ENCODE measurements at places on chromosomes 6 and 20.

- DNase-seq: no peak
Measured at GRCh38 chr6:149211046-149211571, 106.4 kb upstream of the TAB2 start.

GRCh38 chr6:28553384-28553985, 27.8 kb downstream of the GPX5 start:
- no peak for DNase-seq

GRCh38 chr6:31568537-31568961, 3.5 kb upstream of the LTA start:
- DNase-seq: no peak

GRCh38 chr6:159862103-159862502, 28.7 kb upstream of the MAS1 start:
- DNase-seq: no peak

GRCh38 chr6:110528930-110529325, 52.5 kb upstream of the SLC22A16 start:
- no peak for DNase-seq

DNA sequence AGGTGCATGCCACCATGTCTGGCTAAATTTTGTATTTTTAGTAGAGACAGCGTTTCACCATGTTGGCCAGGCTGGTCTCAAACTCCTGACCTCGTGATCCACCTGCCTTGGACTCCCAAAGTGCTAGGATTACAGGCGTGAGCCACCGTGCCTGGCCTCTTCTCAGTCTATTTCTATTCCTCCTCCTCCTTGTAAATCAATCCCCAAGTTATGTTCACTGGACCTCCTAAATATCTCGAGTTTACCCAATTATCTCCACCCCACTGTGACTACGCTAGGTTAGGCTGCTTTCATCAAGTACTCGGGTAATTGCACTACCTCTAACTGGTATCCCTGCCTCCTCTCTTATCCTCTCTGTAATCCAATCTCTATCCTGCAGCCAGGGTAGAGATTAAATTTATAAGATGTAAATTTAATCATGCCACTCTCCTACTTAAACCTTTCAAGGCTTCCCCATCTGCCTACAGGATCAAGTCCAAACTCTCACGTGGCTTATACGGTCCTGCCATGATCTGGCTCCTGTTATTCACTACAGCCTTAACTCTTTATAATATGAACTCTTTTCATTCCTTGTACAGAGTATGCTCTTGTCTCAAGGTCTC, 837 bp upstream of the MAD2L1BP start:
- DNase-seq: no peak

DNA sequence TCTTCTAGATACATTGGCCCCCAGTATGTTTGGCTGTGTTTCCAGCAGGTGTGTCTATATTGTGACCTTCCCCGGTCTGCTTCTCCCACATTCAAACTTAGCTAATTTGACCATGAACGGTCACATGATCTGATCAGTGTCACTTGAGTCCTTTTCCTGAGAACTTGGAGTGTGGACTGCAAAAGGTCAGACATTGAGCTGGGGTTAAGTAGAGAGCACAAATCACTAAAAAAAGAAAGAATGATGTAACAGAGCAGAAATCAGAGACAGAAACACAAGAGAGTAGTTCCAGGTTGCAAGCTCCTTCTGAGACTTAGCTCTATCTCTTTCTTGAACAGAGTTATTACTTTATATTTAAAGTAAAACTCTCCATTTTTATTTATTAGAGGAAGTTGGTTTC, 733.9 kb downstream of the CBLN4 start:
- DNase-seq: no peak

GRCh38 chr20:63577317-63577894, 3.4 kb upstream of the HELZ2 start:
- DNase-seq: no peak

- no peak for DNase-seq
Measured at GRCh38 chr6:125886914-125887313, 69.7 kb upstream of the HINT3 start.

DNA sequence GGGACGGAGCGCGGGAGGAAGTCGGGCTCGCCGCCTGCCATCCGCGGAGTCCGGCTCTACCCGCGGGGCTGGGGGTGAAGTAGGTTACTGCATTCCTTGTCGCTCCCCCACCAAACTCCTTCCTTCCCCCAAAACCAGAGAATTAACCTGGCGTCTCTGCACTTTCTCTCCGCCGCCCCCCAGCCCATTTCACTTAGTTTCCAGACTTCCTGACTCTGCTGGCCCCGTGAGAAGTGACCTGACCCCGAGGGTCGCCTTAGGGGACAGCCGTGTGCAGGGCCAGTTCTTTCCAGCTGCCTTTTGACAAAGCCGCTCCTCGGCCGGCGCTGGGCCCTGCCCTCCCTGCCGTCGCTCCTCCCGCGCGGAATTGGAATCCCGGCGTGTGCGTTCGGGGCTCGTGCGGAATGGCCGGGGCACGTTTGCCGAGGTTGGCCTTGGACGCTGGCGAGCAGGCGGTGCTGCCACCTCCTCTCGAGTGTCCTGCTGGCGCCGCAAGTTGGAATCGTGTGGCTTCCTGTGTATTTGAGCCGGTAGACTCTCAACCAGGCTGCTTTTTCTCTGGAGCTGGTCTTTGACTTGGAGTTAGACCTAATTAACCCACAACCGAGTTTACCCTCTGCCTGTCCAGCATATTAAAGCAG, 650 bp downstream of the DCBLD1 start:
- no peak for DNase-seq

DNA sequence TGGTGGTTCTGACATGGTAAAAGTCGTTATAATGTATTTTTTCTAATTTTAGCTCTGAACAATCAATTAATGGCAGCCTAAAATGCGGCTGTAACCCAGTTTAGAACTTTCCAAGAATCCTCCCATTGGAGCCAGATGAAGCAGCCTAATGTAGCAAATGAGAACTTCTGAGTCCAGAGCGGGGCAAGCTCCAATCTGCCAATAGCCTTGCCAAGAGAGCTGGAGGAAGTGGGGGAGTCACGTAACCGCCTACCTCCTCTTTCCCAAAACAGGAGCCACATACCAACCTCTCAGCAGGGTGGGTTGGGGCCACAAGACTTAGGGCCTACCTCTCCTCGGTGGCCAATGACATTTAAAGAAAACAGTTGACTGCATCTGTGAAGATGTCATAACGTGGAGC, 230.6 kb downstream of the SOD2 start:
- no peak for DNase-seq

DNA sequence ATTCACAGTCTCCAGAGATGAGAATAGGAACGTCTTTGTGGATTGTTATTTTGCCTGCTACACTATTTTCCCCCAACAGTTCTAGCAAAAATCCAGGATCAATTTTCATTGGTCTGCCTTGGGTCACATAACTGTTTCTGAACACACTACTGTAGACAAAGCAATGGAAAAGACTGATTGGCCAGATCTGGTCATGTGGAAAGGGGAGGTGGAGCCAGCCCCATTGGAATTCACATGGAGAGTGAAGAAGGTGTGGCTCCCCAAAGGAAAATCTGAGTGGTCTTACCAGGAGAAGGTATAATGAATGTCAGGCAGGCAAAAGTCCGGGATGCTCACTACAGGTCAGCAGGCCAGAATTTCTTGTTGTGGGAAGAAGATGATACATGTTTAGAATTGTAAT, 9.5 kb upstream of the TP53RK start:
- DNase-seq: no peak

DNA sequence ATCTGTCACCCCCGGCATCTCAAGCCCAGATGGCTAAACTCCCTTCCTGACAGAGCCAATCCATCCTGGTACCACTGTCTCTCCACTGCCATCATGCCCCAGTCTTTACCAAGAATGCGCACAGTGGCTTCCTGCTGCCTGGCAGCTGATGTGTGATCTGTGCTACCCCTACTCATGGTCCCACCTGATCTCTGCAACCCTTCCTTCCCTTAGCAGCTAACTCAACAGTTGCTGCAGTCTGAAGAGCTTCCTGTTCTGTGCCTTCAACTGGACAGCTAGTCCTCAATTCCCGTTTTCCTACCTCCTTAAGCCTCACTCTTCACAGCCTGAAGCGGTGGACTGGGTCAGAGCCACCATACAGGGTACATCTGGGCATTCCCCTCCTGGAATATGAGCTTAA, 7.6 kb upstream of the FAM83C start:
- DNase-seq: no peak

DNA sequence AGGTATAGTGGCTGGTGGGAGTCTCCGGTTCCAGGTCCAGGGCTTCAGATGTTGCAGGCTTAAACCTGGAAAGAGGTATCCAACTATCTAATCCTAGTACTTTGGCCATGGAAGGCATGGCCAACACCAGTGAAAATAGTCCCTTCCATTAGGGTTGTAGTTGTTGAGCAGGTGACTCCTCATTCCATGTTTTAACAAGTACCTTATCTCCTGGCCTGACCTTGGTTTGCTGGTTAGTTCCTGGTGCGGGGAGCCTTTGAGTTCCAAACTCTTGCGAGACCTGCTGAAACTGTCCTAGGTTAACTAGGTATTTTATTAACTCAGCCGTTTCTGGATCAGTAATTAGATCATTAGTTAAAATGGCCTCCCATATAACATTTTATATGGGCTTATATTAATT, 165.1 kb upstream of the PROKR2 start:
- DNase-seq: no peak

Data from stimulated activated CD4-positive, alpha-beta T cell treated with anti-CD3 and anti-CD28 coated beads, TNF-alpha, amount 100 ng/mL, for 48 hours (primary cell).